ENCODE measurements at places on chromosomes 4 and X.

GRCh38 chrX:96715481-96715880 is 30.8 kb downstream of the DIAPH2 start:
- no peak for DNase-seq
- H3K27ac ChIP-seq = no peak overlapping the region
- no peaks in the 10 kb centered on the region for H3K4me1 ChIP-seq
- H3K4me3 ChIP-seq = no peak overlapping the region
- peaks cover 3% of the 10 kb centered on the region for H3K36me3 ChIP-seq

GRCh38 chr4:42809419-42810084 is 83.0 kb upstream of the GRXCR1 start:
- no peak overlapping the region for H3K27ac ChIP-seq
- H3K27me3 ChIP-seq = peaks cover 4% of the 10 kb centered on the region
- H3K4me3 ChIP-seq = no peak overlapping the region
- no peaks in the 10 kb centered on the region for H3K4me1 ChIP-seq
- no peak for DNase-seq

DNA sequence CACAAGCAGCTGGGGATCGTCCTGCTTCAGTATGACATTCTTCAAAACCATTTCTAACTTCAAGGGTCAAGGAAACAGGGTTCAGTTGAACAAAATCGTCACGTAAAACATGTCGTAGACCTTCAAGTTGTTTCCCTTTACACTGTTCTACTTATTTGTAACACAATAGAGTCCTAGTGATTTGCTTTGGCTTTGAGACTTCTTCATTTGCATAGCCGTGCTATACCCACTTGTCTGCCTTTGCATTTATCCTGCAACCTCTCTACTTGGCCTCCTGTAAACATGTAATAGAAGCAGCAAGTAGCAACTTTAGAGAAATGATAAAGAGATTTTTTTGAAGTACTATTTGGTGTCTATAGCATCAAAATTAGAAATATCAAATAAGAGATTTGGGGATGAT is 194.9 kb downstream of the SLC7A11 start:
- no peak overlapping the region for H3K4me3 ChIP-seq
- no peaks in the 10 kb centered on the region for H3K4me1 ChIP-seq
- no peaks in the 10 kb centered on the region for H3K36me3 ChIP-seq
- no peak overlapping the region for H3K27ac ChIP-seq
- H3K27me3 ChIP-seq = no peaks in the 10 kb centered on the region

DNA sequence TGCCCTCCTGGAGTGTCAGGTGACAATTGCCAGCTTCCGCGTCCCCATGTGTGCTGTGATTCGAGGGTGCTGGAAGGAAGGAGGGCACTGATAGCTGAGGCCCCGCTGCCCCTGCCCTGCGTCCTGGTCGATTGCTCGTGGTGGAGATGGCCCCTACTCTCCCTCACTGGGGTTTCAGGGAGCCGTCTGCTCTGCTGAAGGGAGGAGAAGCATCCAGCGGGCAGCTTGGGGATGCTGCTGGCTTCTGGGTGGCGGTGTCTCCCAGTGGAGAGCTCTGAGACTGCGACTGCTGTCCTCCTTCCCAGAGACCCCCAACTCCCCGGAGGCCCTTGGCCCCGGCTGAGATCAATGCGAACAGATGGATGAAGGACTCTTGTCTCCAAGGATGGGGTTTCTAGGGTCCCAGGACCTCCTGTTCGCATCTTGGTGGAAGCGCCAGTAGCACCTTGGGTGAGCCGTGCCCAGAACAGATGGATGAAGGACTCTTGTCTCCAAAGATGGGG is 98.6 kb downstream of the PSAPL1 start:
- no peak for DNase-seq
- H3K4me1 ChIP-seq = no peaks in the 10 kb centered on the region
- H3K27me3 ChIP-seq = peaks cover 7% of the 10 kb centered on the region
- H3K36me3 ChIP-seq = no peaks in the 10 kb centered on the region
- no peak overlapping the region for H3K27ac ChIP-seq

DNA sequence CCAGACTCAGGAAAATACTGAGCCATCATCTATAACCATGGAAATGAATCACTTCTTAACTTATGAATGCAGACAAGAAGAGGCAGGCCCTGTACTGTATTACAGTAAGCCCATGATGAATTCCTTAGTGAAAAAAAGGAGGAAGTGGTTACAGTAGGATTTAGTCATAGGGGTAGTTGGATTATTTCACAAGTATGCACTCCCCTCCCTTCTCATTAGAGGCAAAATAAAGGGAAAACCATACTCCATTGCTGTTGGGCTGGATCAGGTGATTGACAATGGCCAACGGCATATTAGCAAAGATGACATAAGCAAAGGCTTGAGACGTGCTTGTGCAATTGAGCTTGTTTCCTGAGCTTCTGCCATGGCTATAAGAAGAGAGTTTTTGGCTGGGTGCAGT is 181.1 kb upstream of the PRPS2 start:
- no peaks in the 10 kb centered on the region for H3K27me3 ChIP-seq
- DNase-seq = no peak
- no peak overlapping the region for H3K27ac ChIP-seq
- H3K4me3 ChIP-seq = no peak overlapping the region

DNA sequence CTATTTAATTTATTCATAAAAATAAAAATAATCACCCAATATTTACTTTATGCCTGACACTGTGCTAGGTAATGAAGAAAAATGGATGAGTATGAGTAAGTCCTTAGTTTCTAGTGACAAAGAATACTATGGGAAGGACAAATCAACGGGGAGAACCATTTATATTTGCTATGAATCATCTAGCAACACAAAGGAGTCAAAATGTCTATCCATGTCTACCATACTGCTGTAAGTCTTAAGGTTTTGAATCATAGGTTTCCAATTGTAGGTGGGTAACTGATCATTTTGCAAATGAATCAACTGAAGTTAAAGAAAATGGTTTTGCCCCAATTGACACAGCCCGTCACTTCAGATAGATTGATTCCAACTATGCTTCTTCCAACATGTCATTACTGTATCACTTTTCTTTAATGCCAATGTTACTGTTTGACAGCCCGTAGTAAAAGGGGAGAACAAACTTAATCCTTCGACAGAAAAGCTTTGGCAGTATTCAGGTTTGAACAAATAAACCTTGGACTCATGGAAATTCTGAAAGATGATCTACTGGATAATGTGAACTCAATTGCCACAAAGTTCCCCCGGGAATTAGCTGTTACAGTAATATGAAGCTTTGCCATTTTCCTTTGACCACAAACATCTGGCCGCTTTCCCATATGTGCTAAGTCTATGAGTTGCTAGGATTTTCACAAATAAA is 3.2 kb downstream of the TDO2 start:
- DNase-seq = no peak
- H3K27ac ChIP-seq = no peak overlapping the region
- no peaks in the 10 kb centered on the region for H3K36me3 ChIP-seq
- peaks cover 2% of the 10 kb centered on the region for H3K4me1 ChIP-seq
